Mesothelial cell of epicardium (in vitro differentiated cells): ENCODE measurements at places on chromosomes 1 and 21. TPM values are rescaled to one million over a fixed set of nuclear protein-coding genes. Genes with fewer than 3 reads are reported as not detected.

The C1orf87 gene
- total RNA-seq = not detected in 3 replicates

The SPATA1 gene
- total RNA-seq = 0.82 to 1.3 TPM (median 1.2 TPM) in 3 replicates

The PTGS2 gene
- total RNA-seq = 18.4 to 20.2 TPM (median 19.1 TPM) in 3 replicates

The DIO1 gene
- total RNA-seq = not detected in 3 replicates

The TIAM1 gene
- total RNA-seq = 49.7 to 54.6 TPM (median 53.4 TPM) in 3 replicates

The GJA8 gene
- not detected in 3 replicates for total RNA-seq

- no peak for DNase-seq
Measured at GRCh38 chr1:228448372-228448771, 31.7 kb upstream of the TRIM17 start.

DNA sequence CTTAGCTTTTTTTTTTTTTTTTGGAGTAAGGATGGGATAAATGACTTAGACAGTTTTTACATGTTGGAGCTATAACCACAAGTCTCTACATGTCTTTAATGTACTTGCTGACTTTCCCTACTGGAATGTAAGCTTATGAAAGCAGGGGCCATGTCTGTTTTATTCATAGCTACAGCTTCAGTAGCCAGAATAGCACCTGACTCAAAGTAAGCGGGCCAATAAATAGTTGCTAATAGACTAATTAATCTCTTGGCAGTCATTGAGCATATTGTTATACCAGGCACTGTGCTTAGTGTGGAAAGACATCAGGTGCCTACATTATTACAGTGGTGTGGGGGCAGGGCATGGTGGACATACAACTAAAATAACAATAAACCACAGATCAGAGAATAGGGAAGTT lies 84.4 kb upstream of the HOOK1 start:
- no peak for DNase-seq

GRCh38 chr1:64856553-64856952 lies 109.8 kb downstream of the JAK1 start:
- no peak for DNase-seq

DNA sequence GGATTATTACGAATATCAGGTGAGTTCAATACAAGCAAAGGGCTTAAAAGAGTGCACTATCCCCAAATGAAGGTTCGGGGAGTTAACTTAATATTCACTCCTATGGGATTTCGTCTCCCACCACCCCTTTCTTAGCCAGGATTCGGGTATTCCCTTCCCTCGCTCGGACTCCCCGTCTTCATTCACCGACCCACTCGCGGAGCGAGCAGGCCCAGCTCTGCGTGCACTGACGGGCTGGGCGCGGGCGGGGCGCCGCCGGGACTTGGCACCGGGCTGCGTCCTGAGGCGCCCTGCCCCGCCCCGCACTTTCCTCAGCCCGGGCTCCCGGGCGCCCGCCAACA lies 7.7 kb upstream of the MPZL1 start:
- DNase-seq = no peak
